ENCODE measurements at places on chromosomes 5 and 9.

- DNase-seq, result no peak
Measured at GRCh38 chr5:149935431-149935901, 9.1 kb downstream of the PDE6A start.

DNA sequence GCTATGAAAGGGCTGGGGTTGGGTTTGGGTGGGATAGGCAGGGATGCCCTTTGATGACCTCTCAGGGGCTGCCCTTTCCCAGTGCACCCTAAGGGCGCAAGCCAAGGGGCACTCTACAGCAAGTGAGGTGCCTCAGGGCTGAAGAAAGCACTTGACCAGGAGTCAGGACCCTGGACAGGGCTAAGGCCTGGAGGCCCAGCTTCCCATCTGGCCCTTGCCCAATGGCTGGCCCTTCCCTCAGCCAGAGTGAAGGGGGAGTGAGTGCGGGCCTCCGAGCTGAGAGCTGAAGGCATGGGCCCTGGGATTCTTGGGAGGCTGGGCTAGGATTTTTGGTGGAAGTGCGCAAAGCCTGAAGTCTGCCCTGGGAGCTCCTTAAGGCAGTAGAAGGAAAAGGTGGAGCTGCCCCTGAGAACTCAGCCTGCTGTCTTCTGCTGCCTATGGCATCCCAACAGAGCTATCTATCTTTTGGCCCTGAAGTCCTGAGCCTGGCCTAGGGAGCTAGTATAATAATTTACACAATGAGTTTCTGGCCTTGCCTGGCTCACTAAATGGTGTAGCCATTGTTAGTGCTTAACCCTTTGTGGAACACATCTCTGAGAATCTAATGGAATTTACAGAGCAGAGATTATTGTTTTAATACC, 16.4 kb downstream of the JADE2 start:
- no peak for DNase-seq

GRCh38 chr9:89641980-89642379, 37.2 kb downstream of the GADD45G start:
- no peak for DNase-seq

DNA sequence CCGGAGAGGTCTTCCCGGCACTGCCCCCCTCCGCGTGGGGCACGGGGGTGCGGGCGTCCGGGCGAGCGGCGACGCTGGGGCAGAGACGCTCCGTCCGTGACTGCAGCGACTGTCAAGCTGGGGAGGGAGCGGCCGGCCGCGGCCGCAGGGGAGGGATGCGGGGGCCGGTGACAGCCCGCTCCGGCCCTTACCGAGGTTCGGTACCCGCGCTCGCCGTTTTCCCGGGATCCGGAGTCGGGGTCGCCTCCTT, 400 bp downstream of the KDM4C start:
- DNase-seq, result no peak

DNA sequence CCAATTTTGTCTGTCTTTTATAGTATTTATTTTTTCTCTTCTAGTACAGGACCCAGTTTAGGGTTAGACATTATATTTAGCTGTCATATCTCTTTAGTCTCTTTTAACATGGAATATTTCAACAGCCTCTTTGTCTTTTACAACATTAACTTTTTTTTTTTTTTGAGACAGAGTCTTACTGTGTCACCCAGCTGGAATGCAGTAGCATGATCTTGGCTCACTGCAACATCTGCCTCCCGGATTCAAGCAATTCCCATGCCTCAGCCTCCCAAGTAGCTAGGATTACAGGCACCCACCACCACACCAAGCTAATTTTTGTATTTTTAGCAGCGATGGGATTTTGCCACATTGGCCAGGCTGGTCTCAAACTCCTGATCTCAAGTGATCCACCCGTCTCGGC, 90.1 kb downstream of the ADAMTS6 start:
- no peak for DNase-seq

DNA sequence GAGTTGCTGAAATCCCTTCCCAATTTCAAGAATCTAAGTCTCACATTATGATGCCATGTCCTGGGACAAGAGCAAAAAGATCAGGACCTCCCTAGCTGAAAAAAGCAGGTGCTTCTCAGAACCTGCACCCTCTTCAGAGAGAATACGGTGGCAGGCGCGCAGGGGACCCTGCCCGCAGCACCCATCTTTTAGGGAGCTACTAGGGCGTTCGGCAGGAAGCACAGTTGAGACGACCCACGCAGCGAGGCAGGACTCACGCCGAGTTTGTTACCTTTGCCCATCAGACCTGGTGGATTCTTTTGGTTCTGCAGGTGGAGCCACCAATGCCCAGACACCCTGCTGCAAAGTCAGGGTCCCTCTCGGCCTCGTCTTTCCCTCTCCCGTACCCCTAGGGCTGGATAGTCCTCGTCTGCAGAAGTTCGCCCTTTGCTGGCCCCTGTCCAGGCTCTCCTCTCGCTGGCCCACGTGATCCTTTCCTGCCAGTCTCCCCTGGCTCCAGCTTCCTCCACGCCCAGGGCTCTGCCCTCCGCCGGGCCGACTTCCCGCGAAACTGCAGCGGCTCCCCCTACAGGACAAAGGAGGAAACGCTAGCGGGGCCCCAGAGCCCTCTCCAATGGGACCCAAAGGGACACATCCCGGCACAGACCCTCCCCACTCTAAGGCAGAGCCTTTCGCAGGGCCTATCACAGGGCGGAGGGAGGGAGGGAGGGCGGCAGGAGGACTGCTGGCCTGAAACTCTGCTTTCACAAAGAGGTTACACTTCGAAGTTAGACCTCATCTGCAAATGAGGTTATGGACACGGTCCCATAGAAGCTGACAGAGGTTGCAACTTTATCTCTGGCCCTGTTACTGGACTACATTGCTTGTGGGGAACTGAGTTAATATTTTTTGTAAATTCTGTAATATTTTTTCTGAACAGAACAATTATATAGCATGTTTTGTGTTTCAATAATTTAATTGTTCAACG, 28.8 kb downstream of the TMEM174 start:
- DNase-seq, result peak; percentile 14

DNA sequence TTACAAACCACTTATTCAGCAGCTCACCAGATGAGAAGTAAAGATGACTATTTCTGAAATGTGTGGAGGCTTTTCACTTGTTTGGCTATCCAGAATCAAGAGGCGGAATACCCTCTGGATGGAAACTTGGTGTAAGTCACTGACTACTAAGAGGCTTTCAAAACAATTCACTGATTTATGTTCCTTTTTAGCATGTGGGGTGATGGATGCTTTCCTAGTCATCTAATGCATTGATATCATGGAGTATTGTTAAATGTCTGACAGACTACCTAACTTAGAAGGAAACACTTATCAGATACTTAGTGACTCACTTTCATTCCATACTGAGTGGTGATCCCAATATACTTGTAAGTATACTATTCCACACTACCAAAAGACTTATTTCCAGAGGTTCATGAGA, 141.4 kb downstream of the PLK2 start:
- DNase-seq, result no peak

GRCh38 chr5:151068433-151069197, 12.2 kb downstream of the TNIP1 start:
- DNase-seq, result no peak

DNA sequence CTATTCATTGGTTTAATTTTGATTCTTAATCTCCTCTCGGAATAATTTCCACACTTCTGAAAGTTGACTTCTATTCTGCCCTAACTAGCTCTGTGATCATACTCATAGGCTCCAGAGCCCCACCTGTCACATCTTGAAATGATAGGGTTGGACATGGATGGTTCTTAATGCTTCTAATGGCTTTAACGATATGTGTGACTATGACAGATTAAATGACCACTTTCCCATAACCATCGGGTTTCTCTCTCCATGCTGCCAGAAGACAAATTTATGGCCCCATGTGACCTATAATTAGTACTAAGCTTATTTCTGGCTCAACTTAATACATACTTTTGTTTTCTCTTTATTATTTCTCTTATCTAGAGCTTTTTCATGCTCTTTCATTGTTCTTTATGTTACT, 251.1 kb upstream of the TUT7 start:
- DNase-seq, result no peak
